ENCODE measurements at places on chromosomes 1 and 21.

DNA sequence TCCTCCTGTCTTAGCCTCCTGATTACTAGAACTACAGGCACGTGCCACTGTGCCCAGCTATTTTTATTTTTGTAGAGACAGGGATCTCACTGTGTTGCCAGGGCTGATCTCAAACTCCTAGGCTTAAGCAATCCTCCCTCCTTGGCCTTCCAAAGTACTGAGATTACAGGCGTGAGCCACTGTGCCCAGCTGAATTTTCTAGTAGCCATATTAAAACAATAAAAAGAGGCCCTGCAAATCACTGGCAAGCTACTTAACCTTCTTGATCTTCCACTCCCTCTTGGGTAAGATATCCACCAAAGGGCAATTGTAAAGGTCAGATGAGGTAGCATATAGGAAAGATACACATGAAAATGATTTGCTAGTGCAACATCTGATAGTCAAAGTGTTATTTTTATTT lies 65.6 kb upstream of the SRSF10 start:
- DNase-seq = no peak

DNA sequence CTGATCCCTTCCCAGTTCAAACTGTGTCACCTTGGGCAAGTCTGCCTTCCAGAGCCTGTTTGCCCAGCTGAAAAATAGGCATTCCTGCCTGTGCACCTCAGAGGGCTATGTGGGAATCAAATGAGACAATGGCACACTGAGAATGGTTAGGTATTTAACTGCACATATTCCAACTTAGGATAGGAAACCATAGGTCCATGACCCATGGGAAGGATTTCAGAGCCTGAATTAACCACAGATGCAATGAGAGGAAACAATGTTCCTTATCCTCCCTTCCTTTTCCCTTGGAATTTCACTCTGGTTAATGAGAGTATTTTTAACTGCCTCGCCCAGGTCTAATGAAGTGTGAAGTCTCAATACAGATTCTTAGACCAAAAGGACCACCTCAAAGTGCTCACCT lies 12.7 kb downstream of the PAFAH2 start:
- no peak for DNase-seq

GRCh38 chr1:209850342-209850979 lies 22.7 kb downstream of the UTP25 start:
- DNase-seq = peak; percentile 65

DNA sequence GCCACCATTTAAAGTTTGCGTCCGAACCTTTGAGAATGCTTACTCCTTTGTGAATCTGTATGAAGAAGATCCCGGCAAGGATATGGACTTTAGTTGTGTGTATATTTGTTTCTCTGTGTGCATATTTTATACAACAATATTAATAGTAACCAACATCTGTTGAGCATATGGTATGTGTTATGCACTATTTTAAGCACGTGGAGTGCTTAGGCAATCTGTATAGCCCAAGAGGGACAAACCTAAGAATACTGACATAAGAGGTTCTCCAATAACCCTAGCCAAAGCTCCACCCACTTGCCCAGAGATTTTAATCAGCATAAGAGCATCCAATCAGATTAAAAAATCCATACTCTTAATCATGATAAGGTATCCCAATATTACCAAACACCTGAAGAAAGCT lies 92.7 kb downstream of the MAB21L3 start:
- DNase-seq = no peak

- no peak for DNase-seq
Observed at GRCh38 chr1:3067671-3068563, 1.1 kb upstream of the PRDM16 start.

GRCh38 chr1:78383923-78384322 lies 106.9 kb upstream of the PTGFR start:
- DNase-seq = no peak

DNA sequence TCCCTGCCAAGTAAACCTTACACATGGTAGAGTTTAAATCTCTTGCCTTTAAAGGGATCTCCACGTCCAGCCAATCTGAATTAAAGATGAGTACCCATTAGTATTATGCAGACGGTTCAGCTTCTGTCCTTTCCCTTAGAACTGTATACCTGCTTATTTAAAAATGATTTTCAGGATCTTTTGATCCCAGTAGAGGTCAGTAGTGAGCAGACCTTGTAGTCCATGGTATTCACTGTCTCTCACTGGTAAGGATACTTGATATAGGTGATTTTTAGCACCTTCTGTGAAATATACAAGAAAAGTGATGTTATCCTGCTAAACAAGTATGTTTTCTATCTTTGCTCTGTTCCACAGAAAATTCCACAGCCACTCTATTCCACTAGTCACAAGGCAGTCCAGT lies 1211.6 kb upstream of the ADGRL4 start:
- DNase-seq = peak; percentile 44

- DNase-seq = no peak
Observed at GRCh38 chr1:211627259-211627658, 48.2 kb downstream of the NEK2 start.

DNA sequence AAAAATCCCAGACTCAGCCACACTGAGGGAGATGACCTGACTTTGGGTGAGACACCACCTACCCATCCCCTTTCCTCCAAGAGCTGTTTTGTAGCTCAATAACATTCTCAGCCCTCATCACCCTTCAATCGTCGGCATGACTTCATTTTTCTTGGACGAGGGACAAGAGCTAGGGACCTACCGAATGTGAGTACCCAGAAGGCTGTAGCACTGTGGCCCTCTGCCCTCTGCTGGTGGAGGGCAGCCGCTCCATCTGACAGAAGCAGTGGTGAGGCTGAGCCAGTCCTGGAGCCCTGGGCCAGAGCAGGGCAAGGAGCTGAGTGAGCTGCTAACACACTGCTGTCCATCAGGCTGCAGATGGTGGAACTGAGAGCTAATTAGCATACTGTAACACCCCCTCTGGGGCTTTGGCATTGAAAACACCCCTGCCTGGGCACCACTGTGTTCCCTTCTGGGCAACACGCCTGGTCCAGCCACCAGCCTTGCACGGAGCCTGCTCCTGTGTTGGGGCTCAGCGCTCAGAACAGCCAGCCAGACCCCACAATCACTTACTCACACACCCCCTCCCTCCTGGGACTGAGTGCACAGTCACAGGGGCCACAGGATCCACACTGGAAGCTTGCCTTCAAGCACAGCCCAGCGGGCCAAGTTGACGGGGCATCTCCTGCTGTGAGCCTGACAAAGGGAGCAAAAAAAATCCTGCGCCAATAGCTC lies 18.3 kb upstream of the ALPL start:
- no peak for DNase-seq

DNA sequence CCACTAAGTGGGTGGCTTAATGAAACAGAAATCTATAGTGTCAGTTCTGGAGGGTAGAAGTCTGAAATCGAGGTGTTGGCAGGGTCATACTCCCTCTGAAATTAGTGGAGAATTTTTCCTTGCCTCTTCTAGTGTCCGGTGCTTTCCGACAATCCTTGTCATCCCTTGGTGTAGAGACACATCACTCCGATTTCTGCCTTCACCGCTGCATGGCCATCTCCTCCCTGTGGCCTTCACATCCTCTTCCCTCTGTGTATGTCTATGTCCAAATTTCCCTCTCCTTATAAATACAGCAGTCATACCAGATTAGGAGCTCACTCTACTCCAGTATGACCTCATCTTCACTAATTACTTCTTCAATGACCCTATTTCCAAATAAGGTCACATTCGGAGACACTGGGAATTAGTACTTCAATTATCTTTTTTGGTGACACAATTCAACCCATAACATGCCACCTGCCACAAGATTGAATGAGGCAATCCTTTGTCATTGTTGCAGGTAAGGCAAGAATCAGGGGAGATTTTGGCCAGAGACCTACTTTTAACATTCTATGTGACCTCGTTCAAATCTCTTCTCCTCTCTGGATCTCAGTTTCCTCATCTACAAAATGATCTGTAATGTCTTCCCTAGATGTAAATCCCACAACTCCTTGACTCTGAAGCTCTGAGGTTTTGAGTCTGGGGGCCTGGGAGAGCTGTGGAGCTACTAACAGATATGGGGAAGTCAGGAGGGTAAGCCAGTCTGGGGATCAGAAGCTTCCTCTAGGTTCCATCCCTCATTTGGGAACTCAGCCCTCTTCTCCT lies 16.1 kb downstream of the NAV1 start:
- DNase-seq = no peak

GRCh38 chr21:44283948-44284347 lies 1.7 kb upstream of the AIRE start:
- DNase-seq = no peak

DNA sequence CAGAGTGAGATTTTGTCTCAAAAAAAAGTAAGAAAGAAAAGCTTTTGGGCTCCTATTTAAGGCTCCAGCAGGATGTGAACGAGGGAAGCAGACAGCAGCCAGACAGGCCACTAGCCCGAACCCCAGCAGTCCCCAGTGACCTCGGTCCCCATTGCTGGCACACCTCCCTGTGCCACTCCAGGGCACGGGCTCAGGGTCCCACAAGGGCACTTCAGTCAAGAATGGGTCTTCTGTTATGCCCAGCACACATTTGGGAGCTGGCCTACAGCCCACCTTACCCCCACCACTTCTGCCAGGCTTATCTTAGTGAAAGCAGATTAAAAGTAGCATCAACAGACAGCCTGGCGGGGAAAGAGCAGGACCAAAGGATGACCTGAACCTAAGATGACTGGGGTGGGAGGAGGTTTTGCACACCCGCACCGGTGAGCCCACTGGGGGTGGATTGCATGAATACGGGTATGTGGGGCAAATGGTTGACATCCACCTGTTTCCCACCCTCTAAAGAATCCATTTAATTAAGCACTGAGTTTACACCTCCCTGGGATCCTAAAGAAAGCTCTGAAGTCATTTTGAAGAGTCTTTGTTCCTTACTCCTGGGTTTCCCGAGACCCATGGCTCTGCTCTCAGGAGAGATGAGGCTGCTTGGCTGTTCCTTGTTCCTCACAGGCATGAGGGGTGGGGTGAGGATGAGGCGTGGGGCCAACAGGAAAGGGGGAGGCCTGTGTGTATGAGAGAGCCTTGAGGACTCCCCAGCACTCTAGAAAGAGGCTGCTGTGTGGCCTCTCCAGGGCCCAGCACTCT lies 4.7 kb downstream of the CHI3L1 start:
- no peak for DNase-seq

DNA sequence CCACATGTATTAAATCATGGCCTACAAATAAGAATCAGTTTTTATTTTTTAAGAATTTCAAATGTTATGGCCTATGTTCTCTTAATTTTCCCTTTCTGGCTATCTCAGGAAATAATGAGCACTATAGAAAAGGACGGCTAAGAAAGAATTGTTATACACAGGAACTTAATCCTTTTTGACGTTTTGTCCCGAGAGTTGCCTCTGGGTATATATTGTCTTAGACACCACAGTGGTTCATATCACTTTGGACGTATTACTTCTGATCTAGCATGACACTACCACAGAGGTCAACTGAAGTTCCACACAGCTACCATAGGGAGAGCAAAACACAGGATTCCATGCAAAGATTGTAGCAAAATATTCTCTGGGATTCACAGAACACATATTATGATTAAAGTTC lies 307.6 kb downstream of the VAV3 start:
- DNase-seq = no peak

GRCh38 chr21:31571879-31572278 lies 87.6 kb upstream of the SOD1 start:
- no peak for DNase-seq

- no peak for DNase-seq
Observed at GRCh38 chr1:117535821-117536220, 70.0 kb upstream of the TENT5C start.

DNA sequence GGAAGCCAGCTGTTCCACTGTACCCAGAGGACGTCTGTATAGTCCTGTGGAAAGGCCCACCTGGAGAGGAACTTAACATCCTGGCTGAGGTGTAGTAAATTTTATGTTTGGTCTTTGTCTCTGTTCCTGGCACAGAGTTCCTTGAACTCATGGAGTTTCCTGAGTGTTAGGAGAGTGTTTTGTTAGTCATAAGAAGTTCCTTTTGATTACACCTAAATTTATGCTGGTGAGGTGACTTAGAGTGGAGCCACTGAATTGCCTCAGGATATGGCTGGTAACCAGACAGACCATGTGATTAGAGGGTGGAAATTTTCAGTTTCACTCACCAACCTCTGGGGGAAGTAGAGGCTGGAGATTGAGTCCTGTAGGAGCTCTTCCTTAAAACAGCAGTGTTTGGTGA lies 57.9 kb downstream of the RASAL2 start:
- DNase-seq = no peak

- no peak for DNase-seq
Observed at GRCh38 chr1:222817529-222817928, 2.7 kb downstream of the DISP1 start.

DNA sequence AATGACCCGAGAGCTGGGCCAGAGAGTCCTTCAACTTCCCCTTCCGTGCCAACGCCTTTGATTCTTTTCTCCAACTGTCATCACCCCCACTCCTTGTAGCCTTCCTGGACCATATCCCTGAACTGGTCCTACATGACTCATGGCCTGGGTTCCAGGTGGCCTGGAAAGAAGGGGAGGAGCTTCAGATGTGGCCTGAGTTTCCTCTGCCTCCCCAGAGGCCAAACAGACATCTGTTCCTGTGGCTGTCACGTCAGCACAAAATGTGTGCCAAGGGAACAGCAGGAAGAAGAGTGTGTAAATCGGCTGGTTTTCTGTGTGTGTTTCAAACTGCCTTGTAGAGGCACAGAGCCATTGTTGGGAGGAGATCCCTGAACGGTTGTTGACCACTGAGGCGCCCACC lies 24.9 kb upstream of the KIRREL1 start:
- DNase-seq = no peak

- DNase-seq = peak; percentile 73
Observed at GRCh38 chr1:233025157-233025556, 74.7 kb downstream of the NTPCR start.

DNA sequence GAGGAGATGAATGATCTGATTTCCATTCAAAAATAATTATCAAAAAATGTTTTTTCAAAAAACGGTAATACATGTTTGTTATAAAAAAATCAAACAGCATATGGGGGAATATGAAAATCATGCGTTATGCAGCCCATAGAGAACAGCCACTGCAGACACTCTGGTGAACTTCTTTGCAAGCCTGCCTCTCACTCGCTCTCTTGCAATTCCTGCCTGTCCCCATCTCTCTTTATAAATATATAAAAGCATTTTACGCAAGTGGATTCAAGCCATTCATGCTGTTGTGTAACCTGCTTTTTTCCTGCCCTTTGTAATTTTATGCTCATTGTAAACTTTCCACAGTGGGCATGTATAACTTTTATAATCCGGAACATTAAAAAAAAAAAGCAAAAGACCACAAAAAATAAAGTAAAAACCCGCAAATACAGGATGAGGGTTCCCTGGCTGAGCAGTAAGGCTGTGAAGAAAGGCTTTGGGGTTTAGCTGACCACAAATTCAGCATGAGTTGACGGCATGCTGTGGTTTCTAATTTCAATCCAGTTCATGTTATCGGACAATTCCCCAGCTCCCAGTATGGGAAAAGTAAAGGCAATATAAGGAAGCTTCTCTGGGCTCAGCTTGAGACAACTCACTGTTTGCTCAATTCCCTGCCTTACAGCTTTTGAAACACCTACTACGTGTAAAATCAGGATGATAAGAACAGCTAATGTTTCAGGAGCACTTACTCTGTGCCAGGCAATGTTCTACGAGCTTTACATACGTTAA lies 52.8 kb upstream of the ZBTB40 start:
- no peak for DNase-seq

- peak; percentile 37 for DNase-seq
Observed at GRCh38 chr1:211625040-211625439, 46.1 kb upstream of the SLC30A1 start.

- peak; percentile 81 for DNase-seq
Observed at GRCh38 chr1:64823691-64824476, 79.0 kb downstream of the RAVER2 start.

- DNase-seq = no peak
Observed at GRCh38 chr1:19892628-19893168, 10.5 kb downstream of the OTUD3 start.

GRCh38 chr1:50620680-50621329 lies 197.6 kb upstream of the DMRTA2 start:
- DNase-seq = peak; percentile 20

GRCh38 chr1:198099755-198100154 lies 57.0 kb upstream of the NEK7 start:
- DNase-seq = no peak
